ENCODE measurements at places on chromosomes 5 and 9.

DNA sequence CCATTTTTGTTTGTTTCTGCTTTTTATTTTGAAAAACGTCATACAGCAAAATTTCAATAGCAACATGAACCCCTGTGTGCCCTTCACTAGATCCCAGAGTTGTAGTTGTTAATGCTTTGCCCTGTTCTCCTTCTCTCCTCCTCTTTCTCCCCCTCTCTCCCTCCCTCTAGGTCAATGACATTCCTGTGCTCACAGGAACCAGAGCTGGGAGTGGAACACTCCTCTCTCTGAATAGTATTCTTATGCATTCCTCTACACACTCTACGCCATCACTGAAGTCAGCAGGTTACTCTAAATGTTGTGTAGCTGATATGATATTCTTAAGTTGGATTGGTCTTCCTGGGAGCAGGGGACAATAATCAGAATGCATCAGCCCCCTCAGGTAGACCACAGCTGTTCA lies 243.4 kb downstream of the SYK start:
- DNase-seq = no peak

- no peak for DNase-seq
Measured at GRCh38 chr9:35862328-35862727, 7.9 kb downstream of the OR13J1 start.

DNA sequence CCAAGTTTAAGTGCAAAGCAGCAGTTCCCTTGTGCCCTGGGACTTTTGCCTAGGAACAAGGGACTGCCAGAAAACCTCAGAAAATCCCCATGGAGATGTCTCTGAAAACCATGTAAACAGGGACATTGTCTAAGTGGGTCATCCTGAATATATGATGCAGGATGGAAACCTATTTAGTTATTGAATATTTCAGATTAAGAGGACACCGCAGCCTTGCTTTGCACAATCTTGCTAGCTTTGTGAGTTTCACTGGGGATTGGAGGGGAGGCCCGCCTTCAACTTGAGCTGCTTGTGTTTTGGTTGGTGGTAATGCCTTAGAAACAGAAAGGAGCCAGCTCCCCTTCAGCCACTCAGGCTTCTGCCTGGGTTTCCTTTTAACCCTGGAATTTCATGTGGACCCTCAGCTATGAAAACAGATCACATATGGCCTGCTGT lies 112.8 kb downstream of the C9orf152 start:
- no peak for DNase-seq

DNA sequence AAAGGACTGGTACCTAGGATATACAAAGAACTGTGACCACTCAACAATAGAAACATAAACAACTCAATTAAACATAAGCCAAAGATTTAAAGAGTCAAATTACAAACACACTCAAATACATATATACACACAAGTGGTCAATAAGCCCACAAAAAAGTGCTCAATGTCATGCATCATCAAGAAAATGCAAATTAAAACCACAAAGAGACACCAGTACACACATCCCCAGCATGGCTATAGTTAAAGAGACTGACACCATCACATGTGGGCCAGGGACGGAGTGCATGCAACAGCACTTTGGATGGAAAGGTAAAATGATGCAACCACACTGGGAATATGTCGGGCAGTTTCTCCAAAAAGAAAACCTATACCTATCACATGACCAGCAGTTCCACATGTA lies 89.7 kb downstream of the CAAP1 start:
- no peak for DNase-seq

DNA sequence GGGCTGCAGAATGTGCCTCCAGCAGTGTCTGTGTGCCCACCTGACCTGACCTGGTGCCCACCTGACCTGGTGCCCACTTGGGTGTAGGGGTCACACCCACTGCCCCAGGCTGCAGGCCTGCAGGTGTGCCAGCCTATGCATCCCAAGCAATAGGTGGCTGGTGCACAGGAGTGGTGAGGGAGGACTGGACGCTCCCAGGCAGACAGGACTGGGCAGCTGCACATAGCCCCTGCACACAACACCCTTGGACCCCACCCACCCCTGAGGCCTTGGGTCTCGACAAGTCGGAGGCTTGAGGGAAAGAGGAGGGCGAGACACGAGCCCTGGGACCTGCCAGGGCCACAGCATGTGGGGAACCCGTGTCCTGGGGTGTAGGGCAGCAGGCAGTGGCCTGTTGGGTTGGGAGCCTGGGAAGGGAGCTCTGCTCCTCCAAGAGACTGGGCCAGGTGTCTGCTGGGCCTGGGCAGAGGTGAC lies 10.8 kb upstream of the NRARP start:
- no peak for DNase-seq
